ENCODE measurements at places on chromosomes 6 and 20.
A peak's percentile ranks its signal among the peaks of the same experiment; 100 is the strongest.

DNA sequence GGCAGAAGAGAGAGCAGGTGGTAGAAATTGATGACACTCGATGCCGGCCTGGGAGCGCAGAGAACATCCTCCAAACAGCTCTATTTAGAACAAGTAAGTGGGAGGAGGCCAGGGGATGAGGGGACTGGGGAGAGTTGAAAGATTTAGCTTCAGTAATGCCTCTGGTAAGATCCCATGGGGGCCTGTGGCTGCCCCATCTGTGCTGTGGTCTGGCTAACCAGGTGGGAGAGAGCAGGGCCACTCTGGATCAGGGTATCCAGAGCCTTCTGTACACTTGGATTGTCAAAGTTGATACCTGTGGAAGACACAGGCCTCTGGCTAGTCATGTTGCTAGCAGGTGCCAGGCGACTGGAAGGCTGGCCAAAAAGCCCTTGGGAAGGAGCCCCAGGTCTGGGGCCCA is 27.6 kb downstream of the NCOA5 start:
- no peak for DNase-seq

DNA sequence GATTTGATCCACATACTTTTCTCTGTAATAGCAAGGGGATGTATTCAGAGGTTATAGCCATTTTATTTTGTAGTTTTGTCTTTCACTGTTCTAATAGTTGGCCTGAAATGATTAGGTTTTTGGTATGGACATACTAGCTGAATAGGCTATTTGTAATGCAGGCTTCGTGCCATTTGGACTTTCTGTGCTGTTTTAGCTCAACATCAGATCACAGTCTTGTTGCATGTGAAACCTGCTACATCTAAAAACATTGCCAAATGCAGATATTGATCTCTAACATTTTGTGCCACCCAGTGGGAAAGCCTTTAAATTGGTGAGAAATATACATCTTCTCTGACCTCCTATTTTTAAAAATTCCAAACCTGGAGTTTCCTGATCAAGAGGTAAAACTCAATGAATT is 157.5 kb upstream of the SCGN start:
- no peak for DNase-seq

DNA sequence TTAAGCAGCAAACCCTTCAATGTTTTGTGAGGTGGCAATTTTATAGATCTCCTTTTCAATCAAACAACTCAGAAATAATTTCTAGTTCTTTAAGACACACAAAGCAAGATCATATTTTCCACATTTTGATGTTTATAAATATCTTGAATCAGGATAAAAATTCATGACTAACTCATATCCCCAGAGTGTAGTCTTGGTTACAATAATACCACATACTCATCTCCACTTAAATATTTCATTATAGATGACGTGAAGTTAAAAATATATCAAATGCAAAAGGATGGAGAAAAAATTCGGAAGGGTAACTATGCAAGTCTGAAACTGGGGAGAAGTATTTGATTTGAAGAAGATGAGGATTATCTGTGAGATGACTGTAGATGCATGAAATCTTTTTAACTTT is 59.8 kb upstream of the HIVEP1 start:
- no peak for DNase-seq

GRCh38 chr20:17622086-17622850 is 52.4 kb downstream of the DSTN start:
- no peak for DNase-seq

GRCh38 chr6:157699777-157700636 is 123.0 kb upstream of the SNX9 start:
- DNase-seq: no peak

DNA sequence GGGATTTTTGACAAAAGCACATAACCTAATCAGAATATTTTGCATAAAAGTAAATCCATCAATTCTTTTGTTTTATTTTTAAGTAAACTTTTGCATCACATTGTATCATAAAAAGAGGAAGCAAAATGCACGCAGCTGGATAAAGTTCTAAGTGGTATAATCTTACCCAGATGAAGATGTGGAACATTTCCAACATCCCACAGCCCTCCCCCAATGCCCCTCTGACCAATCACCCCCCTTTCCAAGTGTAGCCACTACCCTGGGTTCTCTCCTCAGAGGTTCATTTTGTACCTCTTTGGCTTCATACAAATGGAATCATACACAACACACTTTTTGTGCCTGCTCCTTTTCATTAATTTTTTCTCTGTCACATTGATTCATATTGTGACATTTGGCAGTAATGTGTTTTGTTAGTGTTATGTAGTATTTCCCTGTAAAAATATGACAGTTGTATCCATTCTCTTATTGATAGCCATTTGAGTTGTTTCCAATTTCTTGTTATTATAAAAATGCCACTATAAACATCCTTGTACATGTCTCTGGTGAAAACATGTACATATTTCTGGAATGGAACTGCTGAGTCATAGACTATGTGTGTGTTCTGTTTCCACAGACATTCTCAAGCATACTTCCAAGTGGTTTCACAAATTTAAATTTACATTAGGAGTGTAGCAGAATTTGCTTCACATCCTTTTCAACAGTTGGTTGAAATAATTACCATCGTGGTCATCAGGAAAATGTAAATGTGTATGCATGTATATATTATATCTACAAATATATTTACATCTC is 92.9 kb upstream of the SYNDIG1 start:
- no peak for DNase-seq

GRCh38 chr6:137176729-137177128 is 3.3 kb upstream of the IL22RA2 start:
- no peak for DNase-seq

DNA sequence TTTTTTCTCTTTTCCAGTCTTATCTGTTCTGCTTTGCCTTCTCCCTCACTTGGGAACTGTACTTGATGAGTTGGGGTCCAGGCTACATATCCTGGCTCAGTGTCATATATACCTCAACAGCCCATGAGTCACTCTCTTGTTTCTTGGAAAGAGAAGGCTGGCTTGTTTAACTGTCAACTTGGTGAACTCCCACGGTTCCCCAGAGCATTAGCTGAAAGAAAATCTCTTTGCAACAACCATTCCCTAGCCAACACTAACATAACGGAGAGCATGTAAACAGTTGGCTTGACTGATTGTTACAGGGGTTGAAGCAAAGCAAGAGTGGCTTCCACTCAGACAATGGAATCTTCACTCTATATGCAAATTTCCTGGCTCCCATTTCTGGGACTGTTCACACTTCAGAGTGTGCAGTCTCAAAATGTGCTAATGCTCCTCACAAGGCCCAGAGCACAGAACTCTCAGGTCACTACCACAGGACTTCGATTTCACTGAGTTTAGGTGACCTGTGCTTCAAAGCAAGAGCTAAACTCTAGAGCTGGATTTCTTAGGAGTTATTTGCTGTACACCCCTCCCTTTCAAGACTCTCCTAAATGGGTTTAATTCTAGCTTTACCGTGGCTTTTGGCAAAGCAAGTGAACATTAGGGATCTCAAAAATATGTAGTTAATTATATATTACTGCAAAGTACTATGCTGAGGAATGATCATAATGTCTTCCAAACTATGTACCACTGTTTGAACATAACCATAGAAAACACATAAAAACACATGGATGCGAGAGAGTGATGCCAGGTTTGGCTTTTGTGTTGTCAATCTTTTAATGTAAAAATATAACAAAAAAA is 609.8 kb downstream of the RFPL4B start:
- DNase-seq: no peak

GRCh38 chr6:30722280-30723112 is 2.3 kb downstream of the TUBB start:
- peak; percentile 92 for DNase-seq

GRCh38 chr20:63964412-63964811 is 5.3 kb downstream of the ZNF512B start:
- no peak for DNase-seq

DNA sequence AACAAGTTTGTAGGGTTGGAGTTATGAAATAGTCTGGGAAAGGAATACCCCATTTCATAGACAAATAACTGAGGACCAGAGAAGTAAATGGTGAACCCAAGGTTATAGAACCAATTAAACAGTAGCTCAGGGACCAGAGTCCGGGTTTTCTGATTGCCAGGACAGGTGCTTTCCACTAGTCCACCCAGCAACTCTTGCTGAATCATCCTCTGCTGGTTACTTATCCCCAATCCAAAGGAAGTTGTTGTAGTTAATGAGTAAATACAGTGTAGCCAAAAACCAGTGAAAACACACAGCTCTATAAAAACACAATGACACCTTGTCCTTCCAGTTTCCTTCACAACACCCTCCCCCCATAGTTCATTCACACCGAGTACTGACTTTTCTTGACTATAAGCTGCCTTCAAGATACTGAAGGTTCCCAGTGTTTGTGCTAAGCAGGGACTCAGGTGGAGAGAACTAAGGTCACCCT is 766 bp upstream of the TINAG start:
- DNase-seq: no peak

DNA sequence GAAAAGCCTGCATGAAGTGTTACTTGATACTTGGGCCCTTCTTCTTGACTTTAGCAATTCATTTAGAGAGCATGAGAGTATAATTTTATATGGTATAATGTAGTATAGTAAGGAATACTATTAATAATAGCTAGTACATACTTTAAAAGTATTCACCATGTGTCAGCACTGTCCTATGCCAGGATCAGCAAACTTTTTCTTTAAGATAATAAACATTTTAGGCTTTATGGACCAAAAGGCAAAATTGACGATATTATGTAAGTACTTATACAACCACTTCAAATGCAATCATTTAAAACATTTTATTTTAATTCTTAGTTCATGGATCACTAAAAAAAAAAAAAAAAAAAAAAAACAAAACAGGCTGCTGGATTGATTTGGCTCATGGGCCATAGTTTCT is 163.9 kb downstream of the IBTK start:
- DNase-seq: no peak

DNA sequence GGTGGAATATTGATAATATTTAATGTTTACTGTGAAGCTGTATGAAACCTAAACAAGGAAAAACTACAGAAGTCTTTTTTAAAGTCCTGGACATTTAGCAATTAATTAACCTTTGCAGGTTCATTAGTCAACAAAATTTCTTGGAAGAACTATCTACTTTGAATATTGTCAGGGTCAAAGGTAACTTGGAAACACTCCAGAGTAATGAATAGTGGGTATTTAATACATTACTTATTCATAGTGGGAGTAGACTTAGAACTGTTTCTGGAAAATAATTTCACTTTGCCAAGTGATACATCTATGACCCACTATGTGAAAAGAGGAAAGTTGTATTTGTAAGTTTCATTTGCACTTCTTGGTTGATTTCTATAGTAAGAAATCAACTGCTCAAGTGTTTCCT is 319.1 kb downstream of the TFAP2B start:
- no peak for DNase-seq

- DNase-seq: no peak
Observed at GRCh38 chr6:150189122-150189521, 46.3 kb downstream of the PPP1R14C start.

- no peak for DNase-seq
Observed at GRCh38 chr6:148263010-148263409, 79.6 kb upstream of the SASH1 start.

DNA sequence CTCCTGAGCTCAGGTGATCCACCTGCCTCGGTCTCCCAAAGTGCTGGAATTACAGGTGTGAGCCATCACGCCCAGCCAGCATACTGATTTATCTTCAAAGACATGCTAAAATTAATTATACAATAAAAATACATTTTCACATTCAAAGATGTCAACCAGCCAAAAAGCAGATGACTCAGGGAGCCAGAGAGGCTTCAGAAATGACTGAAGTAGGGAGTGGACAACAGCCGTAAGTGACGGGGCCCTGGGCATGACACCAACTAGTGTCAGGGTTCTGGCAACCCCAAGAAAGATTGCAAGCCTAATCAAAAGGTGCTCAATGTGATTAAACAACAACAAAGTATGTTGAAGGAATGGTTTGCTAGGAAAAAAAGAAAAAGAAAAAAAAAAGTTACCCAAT is 28.4 kb downstream of the GPLD1 start:
- DNase-seq: no peak

DNA sequence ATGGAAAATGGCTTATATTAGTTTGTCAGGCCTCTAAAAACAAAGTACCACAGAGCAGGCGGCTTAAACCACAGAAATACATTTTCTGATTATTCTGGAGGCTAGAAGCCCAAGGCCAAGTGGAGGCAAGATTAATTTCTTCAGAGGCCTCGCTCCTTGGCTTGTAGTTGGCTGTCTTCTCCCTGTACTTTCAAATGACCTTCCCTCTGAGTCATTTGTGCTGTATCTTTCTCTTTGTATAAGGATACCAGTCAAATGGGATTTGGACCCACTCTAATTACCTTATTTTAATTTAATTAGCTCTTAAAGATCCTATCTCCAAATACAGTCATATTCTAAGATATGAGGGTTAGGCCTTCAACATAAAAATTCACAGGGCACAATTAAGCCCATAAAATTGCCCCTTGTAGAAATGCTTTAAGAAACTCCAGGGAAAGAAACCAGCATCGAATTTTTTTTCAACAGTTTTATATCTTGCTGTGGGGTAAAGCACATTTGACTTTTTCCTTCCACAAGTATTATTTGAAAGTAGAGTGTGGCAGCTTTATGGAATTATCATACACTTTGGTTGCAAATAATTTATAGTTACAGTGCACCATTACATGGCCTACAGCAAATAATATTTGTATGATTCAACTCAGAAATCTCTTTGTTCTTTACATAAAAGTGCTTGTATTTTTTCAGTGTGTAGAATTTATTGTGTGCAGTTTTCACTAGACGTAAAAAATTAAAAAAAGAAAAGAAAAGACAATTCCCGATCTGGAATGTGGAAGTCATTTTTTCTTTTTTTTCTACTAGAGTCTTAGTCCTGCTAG is 706.1 kb downstream of the KIF16B start:
- DNase-seq: no peak

DNA sequence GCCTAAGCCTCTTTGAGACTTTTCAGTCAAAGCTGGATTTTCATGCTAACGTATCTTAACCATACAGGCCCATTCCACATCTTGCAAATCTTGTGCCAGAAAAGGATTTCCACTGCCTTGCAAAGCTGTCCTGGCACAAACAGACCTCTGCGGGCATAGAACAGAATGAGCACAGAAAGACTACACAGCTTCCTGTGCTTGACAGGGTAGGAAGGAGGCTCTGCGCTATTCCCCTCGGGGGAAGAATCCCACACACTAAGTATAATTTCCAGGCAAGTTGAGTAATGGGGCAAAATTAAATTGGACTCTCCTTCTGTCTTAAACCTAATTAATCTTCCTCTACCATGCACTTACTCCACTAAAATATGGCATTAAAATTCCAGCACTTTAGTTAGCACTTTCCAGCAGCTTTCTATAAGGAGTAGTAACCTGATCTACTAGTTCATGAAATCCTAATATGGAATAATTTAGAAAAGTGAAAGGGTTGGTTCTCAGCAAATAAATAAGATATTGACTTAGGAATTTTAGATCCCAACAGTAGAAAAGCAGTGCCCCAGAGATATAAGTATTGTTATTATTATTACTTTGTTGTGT is 532.1 kb upstream of the JAG1 start:
- no peak for DNase-seq

GRCh38 chr6:158910484-158911440 is 89.2 kb downstream of the RSPH3 start:
- DNase-seq: no peak

- DNase-seq: no peak
Observed at GRCh38 chr6:166419286-166419685, 36.5 kb upstream of the MPC1 start.

- no peak for DNase-seq
Observed at GRCh38 chr20:24098886-24099285, 110.3 kb upstream of the GGTLC1 start.

GRCh38 chr6:16625291-16626265 is 135.7 kb downstream of the ATXN1 start:
- no peak for DNase-seq

All from suprapubic skin (tissue), 4 donors.